AG09319 (cell line): ENCODE measurements at places on chromosomes 13 and 19.

GRCh38 chr19:57671124-57671895 lies 2.6 kb downstream of the ZSCAN4 start:
- DNase-seq = no peak

- DNase-seq = no peak
Measured at GRCh38 chr13:72959643-72960042, 99.2 kb upstream of the KLF5 start.

DNA sequence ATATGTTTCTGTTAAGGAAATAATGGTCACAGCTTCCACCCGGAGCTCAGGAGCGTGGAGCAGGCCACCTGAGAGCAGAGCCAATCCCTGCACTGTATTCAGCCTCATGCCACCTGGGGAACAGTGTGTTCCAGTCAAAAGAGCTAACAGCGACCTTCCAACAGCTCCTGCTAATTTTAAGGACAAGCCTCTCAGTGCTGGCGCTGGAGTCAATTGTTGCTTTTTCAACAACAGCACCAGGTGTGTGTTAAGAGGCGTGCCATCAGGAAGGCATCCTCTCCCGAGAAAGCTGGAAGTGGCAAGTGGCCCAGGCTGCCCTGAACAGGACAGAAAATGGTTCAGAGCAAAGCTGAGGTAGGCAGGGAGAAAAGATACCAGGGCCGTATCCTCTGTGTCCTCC lies 102.0 kb downstream of the CACNA1A start:
- no peak for DNase-seq

DNA sequence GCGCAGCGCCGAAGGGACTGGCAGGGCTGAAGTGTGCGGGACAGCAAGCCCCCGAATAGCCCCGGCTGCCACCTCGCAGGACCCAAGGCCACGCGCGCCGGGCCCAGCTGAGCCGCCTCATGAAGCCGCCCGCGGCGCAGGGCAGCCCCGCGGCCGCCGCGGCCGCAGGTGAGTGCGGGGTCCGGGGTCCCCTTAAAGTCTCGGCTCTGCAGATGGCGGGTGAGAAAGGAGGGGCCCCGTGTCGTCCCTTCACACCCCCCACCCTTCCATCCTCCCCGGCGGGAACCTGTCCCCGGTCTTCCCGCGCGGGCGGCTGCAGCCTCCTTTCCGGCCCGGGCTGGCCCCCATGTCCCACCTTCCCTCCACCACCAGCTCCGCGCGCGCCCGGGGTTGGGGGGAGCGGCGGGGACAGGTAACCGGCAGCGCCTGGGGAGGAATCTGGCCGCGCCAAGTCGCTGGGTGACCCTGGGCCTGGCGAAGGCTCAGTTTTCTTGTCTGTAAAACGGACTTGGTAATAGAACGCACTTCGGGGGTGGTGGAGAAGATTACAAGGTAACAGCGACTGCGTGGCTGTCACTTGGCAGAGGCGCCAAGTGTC lies 338 bp downstream of the RGCC start:
- DNase-seq = no peak
